Tongue (tissue), 3 donors: ENCODE measurements at places on chromosomes 5 and 9. TPM values are rescaled to one million over a fixed set of nuclear protein-coding genes. Genes with fewer than 3 reads are reported as not detected.

The AGXT2 gene
- total RNA-seq, result not detected

The IL7R gene
- total RNA-seq, result 0.72 TPM

The LURAP1L gene
- 7.2 TPM for total RNA-seq

GRCh38 chr5:89187883-89188465 is 305.0 kb upstream of the MEF2C start:
- peak; percentile 39 for DNase-seq

- DNase-seq, result no peak
These were observed 33.2 kb upstream of the RICTOR start for GRCh38 chr5:39107350-39107749.

GRCh38 chr5:24539613-24540012 is 105.2 kb downstream of the CDH10 start:
- peak; percentile 62 for DNase-seq

GRCh38 chr5:172918421-172919371 is 40.5 kb upstream of the RPL26L1 start:
- DNase-seq, result no peak

DNA sequence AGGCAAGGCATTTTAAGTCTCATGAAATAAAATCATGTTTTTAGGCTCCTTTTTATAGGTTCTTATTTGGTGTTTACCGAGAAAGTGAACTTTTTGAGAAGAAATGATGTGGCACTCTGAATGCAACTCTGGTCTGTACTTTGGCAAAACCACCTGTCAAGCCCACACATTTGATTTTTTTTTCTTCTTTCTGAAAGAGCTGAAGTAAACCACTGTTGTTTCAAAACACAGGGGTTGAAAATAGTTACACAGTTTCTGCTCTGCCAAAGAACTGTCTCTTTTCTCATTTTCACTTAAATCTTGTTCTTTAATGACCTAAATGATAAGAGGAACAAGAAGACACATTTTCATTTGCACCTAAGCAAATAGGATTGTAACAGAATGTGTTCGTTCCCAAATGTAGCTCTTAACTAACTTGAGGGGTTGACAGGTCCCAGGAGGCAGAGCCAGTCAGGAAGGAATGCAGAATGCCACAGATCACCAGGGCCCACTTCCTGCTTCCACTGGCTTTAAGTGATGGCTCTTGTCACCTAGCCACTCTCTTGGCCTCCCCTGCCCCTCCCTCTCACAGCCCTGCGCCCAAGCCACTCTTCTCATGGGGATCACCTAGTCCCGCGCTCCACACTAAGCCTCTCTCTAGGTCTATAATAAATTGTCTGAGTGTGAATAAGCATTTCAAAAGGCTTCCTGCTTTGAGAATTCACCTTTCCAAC is 47.3 kb downstream of the MED27 start:
- DNase-seq, result no peak

GRCh38 chr9:124366476-124367220 is 48.6 kb downstream of the PSMB7 start:
- no peak for DNase-seq
